Left renal pelvis (tissue), 4 donors: ENCODE measurements at places on chromosomes 3 and 15.

DNA sequence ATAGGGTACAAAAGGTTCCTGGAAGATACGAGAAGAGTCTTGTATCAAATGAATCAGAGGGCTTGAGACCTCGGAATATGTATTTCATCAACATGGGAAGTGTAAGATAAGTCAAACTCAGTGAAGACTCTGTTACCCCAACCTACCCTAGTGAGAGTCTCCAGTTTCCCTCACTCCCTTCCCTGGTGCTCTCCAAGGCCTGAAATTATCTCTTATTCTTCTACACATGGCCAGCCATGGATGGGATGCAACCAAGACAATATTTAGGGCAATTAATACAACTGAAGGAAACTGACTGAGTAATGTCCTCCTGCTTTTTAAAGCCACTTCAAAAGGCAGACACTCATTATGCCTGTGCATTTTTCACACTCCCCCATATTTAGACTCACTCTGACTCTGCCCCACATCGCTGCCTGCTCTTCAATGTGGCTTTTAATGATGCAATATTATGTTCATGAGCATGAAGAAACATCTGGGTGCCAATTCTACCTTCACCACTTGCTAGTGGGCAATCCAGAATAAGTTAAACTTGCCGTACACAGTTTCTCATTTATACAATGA, 137.1 kb upstream of the THBS1 start:
- DNase-seq = no peak

DNA sequence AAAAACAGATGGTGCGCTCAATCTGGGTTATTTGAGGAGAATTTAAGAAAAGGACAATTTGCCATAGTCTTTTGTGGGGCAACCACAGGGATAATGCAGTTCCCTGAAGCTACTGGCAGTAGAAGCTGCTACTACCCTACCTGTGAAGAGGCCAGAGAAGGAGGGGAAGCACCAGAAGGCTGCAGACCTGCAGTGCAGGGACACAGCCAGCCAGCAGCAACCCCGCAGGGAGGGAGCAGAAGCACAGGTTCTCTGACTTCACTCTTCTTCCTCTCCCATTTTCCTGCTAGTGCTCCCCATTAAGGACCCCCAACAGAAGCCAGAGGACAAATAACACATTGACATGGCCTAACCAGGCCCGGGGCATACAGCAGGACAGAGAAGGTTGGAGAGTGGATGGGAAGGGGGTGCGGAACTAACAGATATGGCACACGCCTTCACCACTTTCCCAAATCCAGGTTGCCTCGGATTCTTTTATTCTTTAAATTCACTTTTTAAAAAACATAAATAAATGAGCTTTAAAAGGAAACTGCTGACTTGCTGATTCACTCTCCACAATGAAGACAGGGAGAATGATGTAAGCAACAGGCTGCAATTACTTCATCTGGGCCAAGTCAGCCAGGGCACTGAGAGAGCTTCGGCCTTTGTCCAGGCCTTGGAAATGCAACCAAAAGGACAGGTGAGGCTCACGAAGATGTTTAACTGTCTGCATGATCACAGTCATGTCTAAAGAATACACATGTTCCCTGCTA, 30.1 kb downstream of the POPDC2 start:
- DNase-seq = no peak

- no peak for DNase-seq
Measured at GRCh38 chr15:87498560-87498959, 758.0 kb downstream of the NTRK3 start.

DNA sequence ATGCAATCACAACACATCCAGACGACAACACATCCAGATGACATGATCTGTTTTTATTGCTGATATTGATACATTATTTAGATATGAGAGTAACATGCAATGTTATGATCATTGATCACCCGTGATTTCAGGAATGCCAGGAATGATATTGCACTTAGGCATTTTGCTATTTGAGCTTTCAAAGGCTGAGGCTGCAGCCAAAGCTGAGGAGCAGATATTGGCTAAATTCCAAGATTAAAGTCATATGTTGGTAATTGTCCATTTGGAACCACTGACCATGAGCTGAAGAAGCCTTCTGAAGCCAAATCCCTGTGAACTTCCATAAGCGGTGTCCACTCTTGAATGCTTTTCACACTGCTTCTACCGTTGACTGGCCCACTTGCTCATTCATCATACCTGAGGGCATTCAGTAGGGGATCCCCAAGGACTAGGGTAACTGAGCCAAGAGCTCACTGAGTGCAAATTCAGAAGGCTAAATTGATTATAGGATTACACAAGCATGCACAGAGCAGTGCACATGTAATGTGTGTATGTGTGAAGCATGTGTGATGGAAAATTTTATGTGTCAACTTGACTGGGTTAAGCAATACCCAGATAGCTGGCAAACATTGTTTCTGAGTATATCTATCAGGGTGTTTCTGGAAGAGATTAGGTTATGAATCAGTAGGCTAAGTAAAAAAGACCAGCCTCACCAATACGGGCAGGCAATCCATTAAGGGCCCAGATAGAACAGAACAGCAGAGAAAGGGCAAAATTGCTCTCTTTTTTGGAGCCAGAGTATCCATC, 92.1 kb upstream of the PLAAT1 start:
- DNase-seq = no peak

DNA sequence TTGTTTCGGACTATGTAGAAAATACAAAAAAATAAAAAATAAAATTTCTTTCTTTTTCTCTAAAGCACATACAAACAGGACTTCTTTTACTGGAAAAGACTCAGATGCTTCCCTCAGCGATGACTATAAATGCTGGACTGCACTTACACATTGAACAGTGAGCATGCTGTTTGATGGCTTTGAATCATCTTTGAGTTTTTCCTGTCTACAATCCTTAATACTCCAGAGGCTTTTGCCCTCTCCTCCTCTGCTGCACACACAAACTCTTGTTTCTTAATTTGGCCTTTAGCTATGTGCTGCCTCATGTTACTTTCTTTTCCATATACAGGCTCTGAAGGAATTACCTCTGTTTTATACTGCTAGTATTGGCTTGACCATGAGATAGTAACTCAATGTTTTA, 575.1 kb downstream of the EPHA3 start:
- DNase-seq = no peak

DNA sequence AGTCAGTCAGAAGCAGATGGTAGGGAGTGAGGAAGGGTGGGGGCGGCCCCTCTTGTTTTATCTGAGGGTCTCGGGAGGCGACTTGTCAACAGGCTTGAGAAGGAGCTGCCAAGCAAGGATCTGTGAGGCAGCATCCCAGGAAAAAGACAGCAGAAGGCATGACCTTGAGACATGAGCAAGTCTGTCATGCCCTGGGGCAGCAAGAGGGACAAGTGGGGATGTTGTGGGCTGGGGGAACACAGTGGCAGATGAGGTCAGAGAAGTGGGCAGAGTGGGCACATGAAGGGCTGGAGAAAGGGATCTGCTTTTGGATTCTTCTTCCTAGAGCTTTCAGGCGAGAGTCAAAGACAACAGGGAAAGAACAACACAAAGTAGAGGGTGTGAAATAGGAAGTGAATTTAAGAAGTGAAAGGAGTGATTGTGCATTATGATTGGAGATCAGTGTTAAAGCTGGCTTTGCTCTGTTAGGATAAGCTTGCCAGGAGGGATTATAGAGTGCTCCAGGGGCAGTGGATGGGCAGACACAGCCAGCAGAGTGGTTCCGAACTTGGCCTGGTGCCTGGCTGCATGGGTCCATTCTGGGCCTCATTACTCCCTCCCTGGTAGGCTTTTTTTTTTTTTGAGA, 73.3 kb downstream of the USP13 start:
- no peak for DNase-seq

DNA sequence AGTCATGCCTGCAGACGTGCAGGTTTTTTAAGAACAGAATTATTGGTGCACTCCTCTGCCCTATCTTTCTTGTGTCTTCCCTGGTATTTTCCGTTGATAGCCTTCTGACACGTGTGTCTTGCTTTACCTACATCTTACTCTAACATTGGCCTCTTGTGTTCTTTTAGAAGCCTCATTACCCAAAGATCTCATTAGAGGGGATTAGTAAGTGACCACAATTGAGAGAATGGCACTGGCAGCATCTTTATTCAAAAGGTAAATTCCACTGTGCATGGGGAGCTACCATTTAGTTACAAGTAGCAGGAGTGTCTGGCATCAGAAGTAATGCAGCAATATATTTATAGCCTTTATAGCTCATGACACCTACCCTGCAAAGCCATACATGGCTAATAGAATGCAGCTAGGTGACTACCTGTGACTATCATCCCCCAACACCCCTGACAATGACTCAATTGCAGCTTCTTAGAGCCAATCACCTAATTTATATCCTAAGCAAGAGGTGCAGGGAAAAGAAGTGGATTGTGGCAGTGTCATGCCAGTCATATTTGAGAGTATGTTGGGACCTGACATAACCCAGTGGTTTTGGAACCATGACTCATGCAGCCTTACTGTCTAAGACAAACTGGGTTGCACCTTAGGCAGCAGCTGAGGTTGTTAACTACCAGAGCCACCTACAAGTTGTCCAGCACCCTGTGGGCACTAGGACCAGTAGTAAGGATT, 164.8 kb downstream of the GRM7 start:
- no peak for DNase-seq

DNA sequence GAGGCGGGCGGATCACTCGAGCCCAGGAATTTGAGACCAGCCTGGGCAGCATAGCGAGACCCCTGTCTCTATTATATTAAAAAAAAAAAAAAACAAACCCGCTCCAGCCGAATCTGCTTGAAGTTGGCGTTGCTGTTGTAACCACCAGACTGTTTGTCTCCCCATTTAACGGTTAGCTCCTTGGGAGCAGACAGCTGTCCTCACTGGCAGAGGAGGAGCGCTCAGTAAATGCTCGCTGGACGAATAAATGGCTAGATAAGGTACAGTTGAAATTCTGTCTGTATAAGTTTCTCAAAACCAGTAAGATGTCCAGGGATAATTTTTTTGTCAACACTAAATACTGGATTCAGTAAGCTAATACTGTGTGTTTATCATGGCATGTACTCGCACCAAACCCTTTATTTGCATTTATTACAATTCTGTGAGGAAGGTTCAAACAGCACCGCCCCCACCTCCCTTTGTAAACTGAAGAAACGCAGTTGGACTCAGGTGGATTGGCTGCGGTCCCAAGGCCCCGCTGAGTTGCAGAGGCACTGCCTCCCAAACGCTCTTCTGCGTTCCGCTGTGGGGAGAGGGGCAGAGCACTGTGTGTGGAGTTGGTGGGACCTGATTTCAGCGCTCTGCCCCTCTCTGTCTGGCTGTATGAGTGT, 1.1 kb downstream of the RCCD1 start:
- DNase-seq = no peak

DNA sequence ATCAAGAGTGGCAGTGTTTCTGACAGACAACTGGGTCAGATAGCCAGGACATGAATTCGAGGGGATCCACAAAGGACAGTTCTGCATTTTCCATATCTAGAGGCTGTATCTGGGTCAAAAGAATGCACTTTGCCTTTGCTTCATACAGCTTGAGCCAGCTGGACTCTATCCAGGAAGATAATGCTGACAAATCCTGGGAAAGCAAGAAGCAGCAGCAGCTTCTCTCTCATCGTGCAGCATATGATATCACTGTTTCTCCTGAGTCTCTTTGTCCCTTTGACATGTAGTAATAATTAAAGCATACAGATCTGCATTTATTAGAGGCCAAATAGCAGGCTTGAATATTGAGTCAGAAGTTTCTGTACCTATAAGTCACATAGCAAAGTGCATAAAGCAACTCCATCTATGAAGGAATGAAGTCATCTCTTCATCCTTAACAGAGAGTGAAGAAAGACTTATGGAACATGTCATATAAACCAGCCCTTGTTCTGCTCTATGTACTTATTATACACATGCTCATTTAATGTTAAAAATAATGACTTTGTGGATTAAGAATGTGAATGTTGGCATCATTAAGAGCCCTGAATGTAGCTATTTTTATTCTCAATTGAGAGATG, 236.8 kb upstream of the GBE1 start:
- DNase-seq = no peak

DNA sequence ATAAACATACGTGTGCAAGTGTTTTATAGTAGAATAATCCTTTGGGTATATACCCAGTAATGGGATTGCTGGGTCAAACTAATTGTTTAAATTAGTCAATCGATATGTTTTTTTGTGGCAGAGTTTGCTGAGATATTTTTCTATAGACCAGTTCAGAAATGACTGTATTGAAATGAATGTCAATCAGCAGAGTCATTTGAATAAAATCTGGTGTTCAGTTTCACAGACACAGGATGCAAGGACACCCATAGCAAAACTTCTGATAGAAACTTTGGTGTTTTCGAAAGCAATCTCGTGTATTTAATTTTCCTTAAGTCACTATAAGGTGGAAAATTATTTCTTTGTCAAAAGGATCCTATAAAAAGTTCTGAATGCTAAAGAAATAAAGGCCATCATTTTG, 434.4 kb downstream of the RAP2B start:
- no peak for DNase-seq

- DNase-seq = no peak
Measured at GRCh38 chr3:147934451-147935180, 525.5 kb downstream of the ZIC1 start.

GRCh38 chr3:112582244-112582874, 20.5 kb downstream of the SLC35A5 start:
- DNase-seq = no peak

- no peak for DNase-seq
Measured at GRCh38 chr3:126442094-126442855, 33.4 kb downstream of the ZXDC start.

- DNase-seq = no peak
Measured at GRCh38 chr3:105527535-105527934, 160.8 kb downstream of the ALCAM start.

- no peak for DNase-seq
Measured at GRCh38 chr3:146101538-146101937, 59.4 kb downstream of the PLOD2 start.

GRCh38 chr3:176814285-176814684, 383.0 kb downstream of the TBL1XR1 start:
- DNase-seq = no peak

DNA sequence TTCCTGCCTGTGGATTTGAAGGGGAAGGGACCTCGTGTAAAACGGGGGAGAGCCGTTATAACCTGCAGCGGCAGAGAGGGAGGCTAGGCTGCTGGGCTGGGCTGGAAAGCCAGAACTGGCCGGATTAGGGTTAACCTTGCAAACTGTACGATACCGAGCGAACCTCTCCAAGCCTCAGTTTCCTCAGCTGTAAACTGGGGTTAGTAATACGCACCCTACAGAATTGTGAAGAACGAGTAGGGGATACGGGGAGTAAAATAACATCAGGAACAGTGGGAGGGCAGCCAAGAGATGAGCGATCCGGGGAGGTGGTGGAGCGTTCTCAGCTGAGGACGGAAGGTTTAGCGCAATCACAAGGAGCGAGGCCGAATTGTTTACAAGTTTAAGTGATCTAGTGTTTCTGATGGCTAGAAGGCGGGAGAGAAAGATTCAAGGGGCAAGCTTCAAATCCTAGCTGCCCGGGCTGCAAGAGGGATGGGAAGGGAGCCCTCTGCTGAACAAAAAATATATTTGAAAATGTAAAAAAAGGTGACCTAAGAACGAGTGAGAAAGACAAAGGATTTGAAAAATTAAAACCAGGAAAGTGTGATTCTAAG, 768 bp upstream of the SEMA5B start:
- peak; percentile 58 for DNase-seq

- DNase-seq = no peak
Measured at GRCh38 chr3:76311941-76312340, 526.6 kb upstream of the ZNF717 start.
